ENCODE measurements at places on chromosomes 6 and 20.

GRCh38 chr20:59737073-59737666, 132.8 kb downstream of the PHACTR3 start:
- no peak for DNase-seq

- no peak for DNase-seq
Observed at GRCh38 chr6:11381801-11382513, 149.5 kb upstream of the NEDD9 start.

DNA sequence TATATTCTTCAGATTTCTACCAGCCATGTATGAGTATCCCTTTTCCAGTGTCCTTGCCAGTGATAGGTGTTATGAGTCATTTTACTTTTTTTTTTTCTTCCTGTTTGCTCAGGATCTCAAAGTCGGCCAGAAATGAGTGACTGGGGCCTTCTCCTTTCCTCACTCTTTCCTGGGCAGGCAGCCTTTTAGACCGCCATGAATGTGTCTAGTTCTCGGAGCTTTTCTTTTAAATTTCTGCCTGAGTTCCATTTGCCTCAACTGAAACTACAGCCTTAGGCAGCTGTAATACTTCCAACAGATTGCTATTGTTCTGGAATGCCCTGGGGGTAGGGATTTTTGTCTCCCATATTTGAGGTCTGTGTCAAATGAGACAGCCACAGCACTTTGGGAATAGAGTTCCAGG, 83.7 kb downstream of the STXBP5 start:
- no peak for DNase-seq

DNA sequence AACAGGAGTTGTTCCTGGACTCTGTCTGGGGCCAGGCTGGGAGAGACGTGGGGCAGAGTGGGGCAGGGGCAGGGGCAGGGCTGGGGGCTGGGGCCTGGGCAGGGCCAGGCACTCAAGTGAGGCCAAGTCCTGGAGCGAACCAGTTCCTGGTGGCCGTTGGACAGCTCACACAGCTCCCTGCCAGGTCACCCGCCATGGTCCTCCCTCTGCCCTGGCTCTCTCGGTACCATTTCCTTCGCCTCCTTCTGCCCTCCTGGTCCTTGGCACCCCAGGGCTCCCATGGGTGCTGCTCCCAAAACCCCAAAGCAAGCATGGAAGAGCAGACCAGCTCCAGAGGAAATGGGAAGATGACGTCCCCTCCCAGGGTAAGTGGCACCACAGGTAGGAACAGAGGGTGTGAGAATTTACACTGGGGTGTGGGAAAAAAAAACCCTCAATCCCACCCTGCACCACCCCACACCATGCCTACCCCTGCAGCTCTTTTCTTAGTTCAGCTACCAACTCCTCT, at the start of gene MCCD1:
Gene MCCD1 (plus strand): TSS at position 142 of the 508 bp plus-strand sequence. CDS start 53 bp downstream, at position 195.
- DNase-seq, result no peak

- no peak for DNase-seq
Observed at GRCh38 chr20:22446613-22447446, 137.5 kb downstream of the FOXA2 start.

- peak; percentile 69 for DNase-seq
Observed at GRCh38 chr20:25389858-25390537, 637 bp downstream of the ABHD12 start.

DNA sequence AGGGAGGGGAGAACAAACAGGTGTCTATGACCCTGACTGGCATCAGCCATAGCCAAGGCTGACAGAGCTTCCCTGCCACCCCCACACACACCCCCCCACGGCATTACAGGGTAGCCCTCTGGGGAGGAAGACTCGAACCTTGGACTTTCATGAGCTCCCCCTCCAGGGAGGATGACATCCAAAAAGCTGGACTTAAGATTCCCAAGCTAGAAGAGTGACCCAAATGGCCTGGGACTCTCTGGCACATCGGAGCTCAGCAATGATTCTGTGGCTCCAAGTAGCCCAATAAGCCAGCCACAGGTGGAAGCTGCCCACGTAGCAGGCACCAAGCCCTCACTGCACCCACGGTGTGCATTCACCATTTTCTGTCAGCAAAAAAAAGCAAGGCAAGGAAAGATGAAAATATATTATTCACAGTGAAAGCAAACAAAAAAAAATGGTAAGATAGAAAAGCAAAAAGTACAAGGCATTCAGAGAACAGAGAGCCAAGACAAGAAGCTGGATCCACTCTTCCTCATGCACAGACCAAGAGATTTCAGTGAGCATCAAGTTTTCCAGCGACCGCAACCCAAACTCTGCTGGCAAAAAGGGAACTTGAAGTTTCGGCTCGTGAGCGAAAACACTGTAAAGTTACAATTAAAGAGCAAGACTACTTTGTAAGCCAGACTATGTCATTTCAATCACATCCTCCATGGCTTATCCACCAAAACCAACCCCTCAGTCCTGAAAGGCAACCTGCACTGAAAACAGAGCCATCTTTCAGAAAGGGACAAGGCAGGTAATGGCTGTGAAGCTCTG, 10.9 kb downstream of the JAG1 start:
- DNase-seq, result no peak

GRCh38 chr6:145544514-145544913, 190.8 kb downstream of the EPM2A start:
- DNase-seq, result no peak

GRCh38 chr6:80622641-80623040, 516.2 kb downstream of the BCKDHB start:
- no peak for DNase-seq

DNA sequence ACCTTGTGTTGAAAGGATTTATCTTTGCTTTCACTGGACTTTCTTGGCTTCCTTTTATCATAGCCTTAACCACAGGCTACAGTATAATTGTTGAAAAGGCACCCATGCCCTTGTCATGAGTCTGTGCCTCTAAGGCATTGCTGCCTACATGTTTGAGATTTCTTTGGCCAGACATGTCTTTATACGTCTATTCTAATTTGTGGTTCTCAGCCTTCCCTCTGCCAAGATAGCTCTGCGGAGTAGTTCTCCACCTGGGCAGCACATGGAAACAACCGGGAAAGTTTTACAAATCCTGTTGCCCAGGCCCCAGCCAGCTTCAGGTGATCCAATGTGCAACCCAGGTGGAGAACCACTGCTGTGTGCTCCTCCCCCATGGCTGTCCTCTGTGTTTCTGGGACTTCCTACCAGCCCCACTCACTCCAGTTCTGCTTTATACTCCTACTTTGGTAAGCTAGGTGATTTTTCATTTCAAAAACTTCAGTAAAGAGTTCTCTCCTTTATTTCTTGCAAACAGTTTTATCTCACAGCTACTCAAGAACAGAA, 159.6 kb upstream of the MYLIP start:
- DNase-seq, result no peak

DNA sequence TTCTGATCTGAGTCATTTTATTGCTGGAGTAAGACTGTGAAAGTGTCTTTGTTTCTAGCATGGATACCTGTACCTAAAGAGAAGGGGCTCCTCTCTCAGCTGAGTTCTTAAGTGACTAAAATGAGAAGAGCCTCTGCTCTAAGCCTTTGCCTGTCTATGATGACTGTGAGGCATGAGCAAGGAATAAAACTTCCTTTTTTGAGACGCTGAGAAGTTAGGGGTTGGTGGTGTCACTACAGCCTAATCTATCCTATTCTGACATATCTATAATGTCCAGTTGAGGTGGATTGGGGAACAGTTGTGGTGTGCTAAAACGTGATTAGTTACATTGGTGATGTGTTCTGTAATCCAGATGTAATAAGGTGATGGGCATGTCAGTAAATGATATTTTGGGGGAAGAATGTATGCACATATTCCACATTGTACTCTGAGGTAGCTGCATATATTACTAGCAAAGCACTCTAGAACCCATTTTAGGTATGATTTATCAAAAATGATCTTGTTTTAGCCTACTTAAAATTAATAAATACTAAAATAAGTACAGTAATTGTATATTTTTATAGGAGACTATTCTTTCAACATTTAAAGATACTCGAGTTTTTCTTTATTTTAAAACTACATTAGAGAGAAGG, 18.1 kb downstream of the ADGRB3 start:
- DNase-seq, result no peak

- DNase-seq, result no peak
Observed at GRCh38 chr6:35092362-35093117, 48.6 kb downstream of the TCP11 start.

GRCh38 chr20:50309280-50309763, 118.7 kb downstream of the CEBPB start:
- no peak for DNase-seq

DNA sequence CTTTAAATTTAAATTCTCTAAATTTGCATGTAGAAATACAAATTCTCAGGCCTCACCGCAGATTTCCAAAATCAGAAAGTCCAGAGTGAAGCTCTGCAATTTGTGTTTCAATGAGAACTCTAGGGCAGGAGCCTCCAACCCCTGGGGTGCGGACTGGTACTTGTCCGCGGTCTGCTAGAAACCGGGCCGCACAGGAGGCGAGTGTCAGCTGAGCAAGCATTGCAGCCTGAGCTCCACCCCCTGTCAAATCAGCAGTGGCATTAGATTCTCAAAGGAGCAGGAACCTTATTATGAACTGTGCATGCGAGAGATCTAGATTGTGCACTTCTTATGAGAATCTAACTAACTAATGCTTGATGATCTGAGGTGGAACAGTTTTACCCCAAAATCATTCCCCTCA, 203.0 kb upstream of the PCSK2 start:
- no peak for DNase-seq

DNA sequence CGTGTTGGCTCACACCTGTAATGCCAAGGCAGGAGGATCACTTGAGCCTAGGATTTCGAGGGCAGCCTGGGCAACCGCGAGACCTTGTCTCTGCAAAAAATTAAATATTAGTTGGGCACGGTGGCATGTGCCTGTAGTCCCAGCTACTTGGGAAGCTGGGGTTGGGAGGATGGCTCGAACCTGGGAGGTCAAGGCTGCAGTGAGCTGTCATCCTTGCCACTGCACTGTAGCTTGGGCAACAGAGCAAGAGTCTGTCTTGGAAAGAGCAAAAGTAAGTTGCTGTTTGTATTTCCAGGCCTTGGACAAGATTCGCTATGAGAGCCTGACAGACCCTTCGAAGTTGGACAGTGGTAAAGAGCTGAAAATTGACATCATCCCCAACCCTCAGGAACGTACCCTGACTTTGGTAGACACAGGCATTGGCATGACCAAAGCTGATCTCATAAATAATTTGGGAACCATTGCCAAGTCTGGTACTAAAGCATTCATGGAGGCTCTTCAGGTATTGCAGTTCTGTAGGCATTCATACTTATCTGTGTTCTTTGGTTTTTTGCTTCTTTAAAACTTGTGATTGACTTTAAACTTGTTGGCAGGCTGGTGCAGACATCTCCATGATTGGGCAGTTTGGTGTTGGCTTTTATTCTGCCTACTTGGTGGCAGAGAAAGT, 2.3 kb downstream of the HSP90AB1 start:
- DNase-seq, result no peak

DNA sequence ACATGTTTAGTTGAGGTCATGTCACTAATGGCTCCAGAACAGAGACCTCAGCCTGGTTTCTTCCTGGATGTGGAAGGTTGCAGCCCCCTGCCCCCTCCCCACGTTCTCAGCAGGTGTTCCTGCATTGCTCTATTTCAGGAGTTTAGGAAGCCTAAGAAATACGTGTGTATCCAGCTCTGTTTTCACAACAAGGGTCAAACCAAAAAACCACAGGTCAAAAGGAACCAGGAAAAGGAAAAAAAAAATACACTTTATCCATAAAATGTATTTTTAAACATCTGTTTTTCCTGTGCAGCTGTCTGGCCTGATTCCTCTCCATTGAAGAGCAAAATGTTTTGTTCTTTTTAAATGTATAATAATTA, 107.9 kb upstream of the PLEKHG1 start:
- DNase-seq, result no peak

DNA sequence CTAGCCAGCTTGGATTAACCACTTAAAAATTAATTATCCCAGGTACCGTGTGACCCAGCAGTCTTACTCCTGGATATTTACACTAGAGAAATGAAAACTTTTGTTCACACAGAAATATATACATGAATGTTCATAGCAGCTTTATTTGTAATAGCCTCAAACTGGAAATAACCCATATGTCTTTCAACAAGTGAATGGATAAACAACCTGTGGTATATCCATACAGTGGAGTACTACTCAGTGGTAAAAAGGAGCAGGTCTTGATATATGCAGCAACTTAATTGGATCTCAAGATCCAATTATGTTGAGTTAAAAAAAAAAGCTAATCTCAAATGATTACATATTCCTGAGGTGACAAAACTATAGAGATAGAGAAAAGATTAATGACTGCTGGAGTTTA, 381.4 kb downstream of the CDKAL1 start:
- no peak for DNase-seq

GRCh38 chr6:110881546-110882273, 7.1 kb downstream of the AMD1 start:
- DNase-seq, result no peak

DNA sequence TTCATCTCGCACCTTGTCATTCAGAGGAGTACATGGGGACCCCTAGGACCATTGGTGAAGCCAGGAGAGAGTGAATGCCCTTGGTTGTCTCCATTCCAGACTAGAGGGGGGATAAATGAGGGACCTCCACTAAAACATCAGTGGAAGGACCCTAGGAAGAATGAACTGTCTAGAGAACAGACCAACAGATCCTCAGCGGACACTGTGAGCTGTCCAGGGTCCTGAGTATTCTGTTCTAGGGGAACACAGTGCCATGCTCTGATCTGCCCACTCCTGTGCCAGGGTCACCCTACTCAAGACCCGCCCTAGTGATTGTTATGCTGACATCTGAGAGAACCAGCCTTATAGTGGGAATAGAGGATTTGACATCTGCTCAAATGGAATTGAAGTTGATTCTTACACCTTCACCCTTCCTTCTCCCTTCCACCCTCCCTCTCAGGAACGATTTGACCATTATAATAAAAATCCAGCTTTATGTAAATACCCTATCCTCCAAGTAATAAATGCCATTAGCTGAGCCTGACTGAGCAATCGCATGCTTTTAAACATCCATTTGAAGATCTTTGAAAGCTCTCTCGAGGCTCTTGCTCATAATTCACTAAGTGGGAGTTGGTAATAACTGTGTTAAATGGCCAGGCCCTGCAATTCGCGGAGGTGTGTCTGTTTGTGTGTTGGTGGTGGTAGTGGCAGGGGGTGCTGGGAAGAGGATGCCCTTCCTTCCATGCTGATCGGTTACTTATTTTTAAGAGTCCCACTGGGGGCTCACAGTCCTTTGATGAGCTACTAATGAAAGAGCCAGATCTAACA, 43.6 kb upstream of the SLC32A1 start:
- no peak for DNase-seq

GRCh38 chr6:81770381-81770780, 17.9 kb upstream of the TENT5A start:
- no peak for DNase-seq

GRCh38 chr20:24992487-24993205, at the start of gene APMAP:
APMAP (minus strand) TSS chr20:24992751; CDS start chr20:24992688, 63 bp downstream.
- DNase-seq, result peak; percentile 97

DNA sequence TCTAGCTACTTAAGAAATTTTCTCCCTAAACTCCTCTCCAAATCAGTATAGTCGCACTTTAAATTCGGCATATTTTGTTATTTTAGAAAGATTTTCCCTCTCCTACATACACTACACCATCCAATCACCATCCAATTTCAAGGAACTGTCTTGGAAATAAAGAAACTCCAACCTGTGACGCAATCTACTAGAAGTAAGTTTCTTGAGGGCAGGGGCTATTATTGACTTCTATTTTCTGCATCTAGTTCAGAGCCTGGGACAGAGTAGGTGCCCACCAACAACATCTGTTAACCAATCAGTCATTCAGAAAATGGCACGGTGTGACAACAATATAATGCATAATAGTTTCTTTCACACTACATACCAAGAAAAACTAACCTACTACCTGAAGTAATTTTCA, 3.6 kb downstream of the ATG5 start:
- no peak for DNase-seq

GRCh38 chr6:78538002-78538401, 329.3 kb upstream of the IRAK1BP1 start:
- DNase-seq, result no peak
